ENCODE measurements at places on chromosomes 3 and 15. TPM values are rescaled to one million over a fixed set of nuclear protein-coding genes. Genes with fewer than 3 reads are reported as not detected.

The SLC6A1 gene
- total RNA-seq, result not detected

GRCh38 chr3:124833710-124834332 lies 53.3 kb downstream of the ITGB5 start:
- DNase-seq, result no peak

The IGDCC3 gene
- total RNA-seq, result 0.44 TPM

DNA sequence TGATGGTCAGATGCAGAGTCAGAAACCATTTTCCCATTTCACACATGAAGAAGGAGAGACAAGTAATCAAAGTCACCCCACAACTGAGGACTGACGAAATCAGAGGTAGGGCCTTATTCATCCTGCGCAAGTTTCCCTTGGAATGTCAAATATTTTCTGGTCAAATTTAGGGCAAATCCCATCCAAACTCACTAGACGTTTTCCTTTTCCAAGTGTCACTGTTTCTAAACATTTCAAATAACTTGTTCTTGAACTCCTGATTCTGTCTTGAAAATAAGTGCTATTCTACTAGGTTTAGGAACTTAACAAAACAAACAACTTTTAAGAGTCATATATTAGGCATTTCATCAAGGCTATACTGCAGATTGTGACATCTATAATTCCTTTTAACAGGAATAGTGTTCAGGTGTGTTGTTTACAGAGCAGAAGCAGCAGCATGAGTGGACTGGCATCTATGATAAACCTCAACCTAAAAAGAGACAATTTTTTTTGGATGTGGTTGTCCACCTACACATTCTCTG lies 40.7 kb downstream of the SUMF1 start:
- DNase-seq, result no peak

The MKRN3 gene
- total RNA-seq, result 10.1 TPM

DNA sequence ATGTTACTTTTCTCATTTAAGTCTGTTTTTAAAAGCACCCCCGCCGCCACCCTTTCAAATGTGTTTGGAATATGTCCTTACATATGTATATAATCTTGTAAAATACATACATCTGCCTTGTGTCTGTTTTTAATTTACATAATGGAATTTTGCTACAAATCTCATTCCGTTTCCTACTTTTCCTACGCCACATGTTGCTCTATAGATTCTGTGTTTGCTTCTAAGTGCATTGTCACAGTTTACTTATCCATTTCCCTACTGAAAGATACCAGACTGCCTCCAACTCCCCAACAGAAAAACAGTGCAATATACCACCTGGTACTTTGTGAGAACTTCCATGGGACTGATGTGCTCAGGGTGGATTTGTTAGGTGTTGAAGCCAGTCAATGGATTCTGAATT lies 70.2 kb downstream of the ABHD5 start:
- no peak for DNase-seq

GRCh38 chr3:150627557-150627956 lies 24.4 kb downstream of the SELENOT start:
- DNase-seq, result no peak

DNA sequence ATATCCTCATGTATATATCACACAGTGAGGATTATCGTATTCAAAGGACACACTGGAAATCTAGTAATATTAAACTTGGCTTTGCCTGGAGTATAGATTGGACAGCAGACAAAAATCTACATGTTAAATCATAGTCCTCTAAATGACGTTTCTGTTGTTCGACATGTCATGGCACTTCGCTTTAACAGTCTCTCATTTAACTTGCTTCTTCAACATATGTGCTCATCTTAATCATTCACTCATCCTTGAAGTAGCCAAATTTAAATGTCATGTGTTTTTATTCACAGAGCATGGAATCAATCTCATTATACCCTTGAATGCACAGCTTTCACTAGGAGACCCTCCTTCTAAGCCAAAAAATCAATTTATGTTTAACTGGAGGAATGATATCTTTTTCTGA lies 417.0 kb upstream of the CNTN6 start:
- no peak for DNase-seq

GRCh38 chr3:197889204-197889930 lies 60.6 kb upstream of the RPL35A start:
- DNase-seq, result peak; percentile 8

- no peak for DNase-seq
Observed at GRCh38 chr3:9079676-9080075, 116.4 kb upstream of the RAD18 start.

DNA sequence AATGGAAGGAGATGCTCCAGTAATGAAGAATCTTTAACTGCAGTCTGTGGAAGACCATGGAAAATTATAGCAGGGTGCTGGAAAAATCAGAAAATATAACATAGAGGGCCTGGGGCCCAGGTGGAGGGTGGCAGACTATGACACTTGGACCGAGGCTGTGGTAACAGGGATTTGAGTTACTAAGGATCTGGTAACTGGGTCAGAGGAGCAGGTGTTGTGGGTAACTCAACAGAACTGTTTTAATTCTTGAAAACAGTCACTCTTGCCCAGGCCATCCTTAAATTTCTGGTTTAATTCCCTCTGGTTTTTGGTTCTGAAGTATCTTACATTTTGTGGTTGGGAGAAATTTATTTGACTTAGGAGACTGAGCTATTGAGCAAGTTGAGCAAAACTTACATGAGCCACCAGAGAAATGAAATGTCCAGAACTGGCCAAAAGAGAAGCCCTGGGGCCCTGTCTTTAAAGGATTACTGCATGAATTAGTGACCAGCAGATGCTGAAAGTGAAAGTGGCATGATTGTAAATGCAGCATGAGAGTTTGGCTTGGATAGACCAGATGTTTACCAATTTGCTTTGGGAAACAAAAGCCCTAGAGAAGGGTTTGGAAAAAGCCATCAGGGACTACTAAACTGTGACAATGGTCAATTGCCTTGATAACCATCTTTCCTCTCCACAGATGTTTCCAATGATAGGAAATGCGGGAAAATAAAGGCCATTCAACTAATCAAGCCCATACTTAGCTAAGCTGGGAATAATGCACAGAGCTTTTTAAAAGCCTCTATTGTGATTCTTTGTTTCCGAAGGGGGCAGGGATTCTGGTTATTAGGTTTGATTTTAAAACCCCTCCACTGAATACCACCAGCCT lies 374.9 kb upstream of the TGFBR2 start:
- no peak for DNase-seq

DNA sequence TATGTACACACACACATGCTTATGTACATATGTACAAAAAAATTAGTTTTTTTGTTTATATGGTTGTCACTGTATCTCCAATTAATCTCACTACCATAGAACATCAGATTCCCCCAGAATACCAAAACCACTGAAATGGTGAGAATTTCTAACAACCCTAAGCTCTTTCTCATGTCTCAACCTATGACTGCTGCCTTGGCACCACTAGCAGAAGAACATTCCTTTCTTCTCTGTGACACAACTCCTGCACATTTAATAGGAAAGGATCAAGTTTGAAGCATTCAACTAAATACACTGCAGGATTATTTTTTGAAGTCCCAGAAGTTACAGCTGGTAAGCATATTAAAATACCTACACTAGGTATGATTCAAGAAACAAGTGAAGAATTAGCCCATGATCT lies 109.6 kb downstream of the FAM174B start:
- DNase-seq, result no peak

- no peak for DNase-seq
Observed at GRCh38 chr3:6444888-6445658, 415.8 kb upstream of the GRM7 start.

DNA sequence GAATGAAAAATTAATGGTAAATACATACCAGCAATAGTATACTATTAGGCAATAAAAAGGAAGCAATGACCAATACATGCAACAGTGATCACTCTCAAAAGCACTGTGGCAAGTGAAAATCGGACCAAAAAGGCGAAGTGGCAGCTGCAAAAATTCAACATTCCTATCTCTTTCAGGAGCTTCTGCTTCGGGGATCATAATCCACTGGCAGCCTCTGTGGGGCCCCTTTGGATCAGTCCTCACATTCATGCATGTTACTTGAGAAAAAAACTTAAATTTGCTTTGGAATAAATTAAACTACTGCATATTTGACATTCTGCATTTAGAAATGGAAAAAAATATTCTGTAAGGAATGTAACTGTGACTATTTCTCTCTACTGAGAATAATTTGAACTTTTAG lies 425.6 kb downstream of the NR2F2 start:
- DNase-seq, result no peak

The MST1R gene
- 113 TPM for total RNA-seq

DNA sequence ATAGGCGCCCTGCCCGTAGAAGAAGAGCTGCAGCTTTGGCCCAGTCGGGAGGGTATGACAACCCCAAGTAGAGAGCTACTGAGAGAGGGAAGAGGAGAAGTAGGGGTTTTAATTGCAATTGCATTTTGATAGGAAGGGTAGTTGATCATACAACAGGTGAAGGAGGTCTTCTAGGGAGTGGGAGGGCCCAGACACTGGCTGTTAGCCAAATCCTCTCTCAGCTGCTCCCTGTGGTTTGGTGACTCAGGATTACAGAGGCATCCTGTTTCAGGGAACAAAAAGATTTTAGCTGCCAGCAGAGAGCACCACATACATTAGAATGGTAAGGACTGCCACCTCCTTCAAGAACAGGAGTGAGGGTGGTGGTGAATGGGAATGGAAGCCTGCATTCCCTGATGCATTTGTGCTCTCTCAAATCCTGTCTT lies 408.9 kb upstream of the THBS1 start:
- DNase-seq, result peak; percentile 82

- DNase-seq, result no peak
Observed at GRCh38 chr3:124997303-124998246, 58.2 kb downstream of the HEG1 start.

DNA sequence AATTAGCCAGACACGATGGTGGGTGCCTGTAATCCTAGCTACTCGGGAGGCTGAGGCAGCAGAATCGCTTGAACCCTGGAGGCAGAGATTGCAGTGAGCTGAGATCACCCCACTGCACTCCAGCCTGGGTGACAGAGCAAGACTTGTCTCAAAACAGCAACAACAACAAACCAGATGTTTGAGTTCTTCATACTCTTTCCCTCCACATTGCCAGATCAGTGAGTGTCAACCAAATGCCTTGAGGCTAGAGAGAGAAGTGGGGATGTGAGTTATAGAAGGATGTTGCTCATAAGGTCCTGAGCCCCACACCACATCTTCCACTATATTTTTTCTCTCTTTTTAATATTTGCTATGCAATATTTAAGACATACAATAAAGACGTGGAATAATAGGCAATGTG lies 19.8 kb downstream of the MAPKBP1 start:
- no peak for DNase-seq

The SLC6A20 gene
- 0.89 TPM for total RNA-seq

The KCNMB3 gene
- not detected for total RNA-seq

GRCh38 chr3:71587958-71588357 lies 4.4 kb upstream of the FOXP1 start:
- no peak for DNase-seq

The LEKR1 gene
- total RNA-seq, result 2.1 TPM

DNA sequence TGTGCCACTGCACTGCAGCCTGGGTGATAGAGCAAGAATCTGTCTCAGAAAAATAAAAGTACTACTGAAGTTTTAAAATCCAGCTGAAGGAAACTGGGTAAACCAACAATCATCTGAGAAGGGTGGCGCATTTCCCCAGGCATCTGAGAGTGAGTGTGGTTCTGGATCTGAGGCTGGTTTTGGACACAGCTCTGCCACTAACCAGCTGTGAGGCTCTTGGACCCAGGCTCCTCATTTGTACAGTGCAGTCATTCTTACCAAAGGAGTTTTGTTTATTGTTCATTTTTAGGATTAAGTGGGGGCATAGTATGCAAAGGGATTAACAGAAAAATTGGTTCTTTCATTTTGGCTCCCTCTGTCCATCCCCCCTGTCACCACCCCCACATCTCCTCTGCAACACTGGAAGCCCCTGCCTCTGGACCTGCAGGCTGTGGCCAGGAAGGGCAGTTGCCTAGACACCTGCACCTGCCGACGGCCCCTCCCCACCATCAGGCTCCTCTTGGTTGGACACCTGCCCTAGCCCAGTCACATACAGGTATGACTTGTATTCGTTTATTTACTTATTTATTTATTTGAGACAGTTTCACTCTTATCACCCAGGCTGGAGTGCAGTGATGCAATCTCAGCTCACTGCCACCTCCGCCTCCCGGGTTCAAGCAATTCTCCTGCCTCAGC lies 8.8 kb downstream of the NUP210 start:
- no peak for DNase-seq

The LNP1 gene
- 1.6 TPM for total RNA-seq

The COLQ gene
- 1.9 TPM for total RNA-seq

GRCh38 chr3:141178026-141178425 lies 53.6 kb upstream of the PXYLP1 start:
- DNase-seq, result no peak

The FAM81A gene
- 6.6 TPM for total RNA-seq

The GADL1 gene
- not detected for total RNA-seq

The RIOX2 gene
- total RNA-seq, result 39.1 TPM

- no peak for DNase-seq
Observed at GRCh38 chr3:152104847-152105415, 163.8 kb upstream of the MBNL1 start.

DNA sequence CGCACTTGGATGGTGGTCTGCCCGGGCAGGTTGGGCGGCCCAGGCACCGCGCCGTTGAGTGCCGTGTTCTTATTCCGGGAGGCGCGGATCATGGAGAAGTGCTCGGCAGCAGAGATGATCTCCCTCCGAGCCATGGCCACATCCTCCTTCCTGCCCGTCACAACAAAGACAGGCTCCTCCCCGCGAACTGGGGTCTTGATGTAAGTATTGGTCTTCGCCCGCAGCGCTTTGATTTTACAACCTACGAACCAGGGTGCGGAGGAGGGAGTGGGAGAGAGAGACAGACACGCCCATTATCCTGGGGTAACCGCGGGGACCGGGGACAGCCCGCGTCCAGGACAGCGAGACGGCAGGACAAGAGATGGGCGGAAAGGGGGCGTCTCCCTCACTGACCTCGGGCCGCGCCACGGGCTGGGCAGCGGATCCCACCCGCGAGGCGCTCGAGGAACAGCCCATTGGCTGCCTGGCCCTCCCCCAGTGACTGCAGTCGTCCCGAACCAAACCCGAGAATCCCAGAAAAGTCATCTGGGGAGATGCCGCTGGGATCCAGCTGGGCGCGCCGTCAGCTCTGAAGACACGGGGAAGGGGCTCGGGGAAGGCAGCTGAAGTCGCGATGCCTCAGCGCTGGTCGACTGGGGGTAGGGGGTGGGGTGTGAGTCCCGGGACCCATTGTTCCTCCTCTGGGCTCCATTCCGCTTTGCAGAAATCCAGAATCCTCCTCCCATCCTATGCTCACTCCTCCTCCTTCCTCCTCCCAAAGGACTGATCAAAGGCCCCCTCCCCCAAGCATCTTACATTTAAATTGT lies 1.2 kb downstream of the MEX3B start:
- DNase-seq, result no peak

GRCh38 chr3:66299891-66300290 lies 79.1 kb downstream of the SLC25A26 start:
- no peak for DNase-seq

DNA sequence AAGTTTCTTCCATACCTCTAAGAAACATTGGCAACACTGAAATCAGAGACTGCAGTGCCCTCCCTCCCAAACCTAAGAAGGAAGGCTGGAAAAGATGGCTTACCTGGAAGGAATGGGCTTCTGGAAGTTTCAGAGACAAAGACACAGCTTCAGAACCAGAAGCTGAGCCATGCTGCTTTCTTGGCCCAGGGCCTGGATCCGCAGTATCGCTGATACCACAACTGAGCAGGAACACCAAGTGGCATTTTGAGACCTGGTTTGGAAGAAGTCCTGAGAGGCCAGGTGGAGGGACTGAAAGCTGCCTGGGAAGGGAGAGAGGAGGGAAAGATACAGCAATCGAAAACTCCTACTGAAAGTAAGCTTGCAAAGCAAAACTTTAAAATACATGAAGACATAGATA lies 19.8 kb downstream of the GPR160 start:
- DNase-seq, result no peak

The CPN2 gene
- not detected for total RNA-seq

GRCh38 chr3:187759601-187760000 lies 14.3 kb upstream of the BCL6 start:
- no peak for DNase-seq

The ELL3 gene
- 16.2 TPM for total RNA-seq
